Stimulated activated naive CD4-positive, alpha-beta T cell treated with Interleukin-2 at 50 U/mL for 16 hours (primary cell): ENCODE measurements at places on chromosomes 5 and 9.

GRCh38 chr5:119340597-119341218 is 15.1 kb upstream of the TNFAIP8 start:
- peak; percentile 37 for DNase-seq

- DNase-seq, result no peak
Observed at GRCh38 chr5:137758715-137759306, 4.6 kb upstream of the HNRNPA0 start.

- DNase-seq, result no peak
Observed at GRCh38 chr9:101038488-101038887, 10.0 kb downstream of the PLPPR1 start.

DNA sequence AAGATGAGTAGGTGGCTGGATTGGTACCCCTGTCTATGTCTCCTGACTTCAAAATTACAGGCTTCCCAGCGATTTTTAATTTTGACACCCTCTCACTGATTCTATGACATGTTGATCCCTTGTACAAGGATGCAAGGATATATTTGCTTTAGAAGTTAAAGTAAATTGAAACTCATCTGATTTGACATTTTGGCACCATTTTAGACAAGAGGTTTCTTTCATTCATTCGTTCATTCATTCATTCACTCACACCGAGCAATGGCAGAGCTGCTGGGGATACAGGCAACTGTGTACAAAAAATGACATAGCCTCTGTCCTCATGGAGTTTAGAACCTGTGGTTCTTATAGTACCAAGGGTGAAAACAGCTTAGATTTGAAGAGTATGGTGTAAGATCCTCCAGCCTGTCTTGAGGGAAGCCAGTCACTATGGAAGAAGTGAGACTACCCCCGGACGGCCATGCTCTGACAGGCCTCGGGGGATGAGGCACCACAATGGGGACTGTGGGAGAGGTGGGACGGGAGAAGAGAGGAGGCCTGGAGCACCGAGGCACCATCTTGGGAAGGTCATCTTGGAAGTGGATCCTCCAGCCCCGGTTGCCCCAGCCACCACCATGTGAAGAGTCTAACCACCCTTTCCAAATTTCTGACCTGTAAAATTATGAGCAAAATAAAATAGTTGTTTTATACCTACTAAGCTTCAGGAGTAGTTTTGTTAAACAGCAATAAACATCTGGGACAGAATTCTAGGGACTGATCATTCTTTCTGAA is 16.2 kb downstream of the STC2 start:
- DNase-seq, result no peak

DNA sequence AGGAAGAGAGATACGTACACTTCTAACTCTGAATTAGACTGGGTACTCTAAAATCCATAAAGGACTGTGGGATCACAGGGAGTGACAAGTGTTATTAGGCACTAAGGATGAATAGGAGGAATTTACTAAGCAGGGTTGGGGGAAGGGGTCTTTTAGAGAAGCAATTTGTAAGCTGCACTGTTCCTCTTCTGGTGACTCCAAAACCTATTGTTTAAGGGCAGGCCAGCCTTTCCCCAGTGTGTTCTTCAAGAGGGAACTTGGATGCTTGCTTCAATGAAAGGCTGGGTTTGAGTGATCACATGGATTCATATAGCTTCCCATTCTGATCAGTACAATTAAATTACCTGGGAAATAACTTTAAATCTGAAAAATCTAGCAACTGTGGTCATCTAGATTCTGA is 71.8 kb downstream of the STX17 start:
- DNase-seq, result no peak

DNA sequence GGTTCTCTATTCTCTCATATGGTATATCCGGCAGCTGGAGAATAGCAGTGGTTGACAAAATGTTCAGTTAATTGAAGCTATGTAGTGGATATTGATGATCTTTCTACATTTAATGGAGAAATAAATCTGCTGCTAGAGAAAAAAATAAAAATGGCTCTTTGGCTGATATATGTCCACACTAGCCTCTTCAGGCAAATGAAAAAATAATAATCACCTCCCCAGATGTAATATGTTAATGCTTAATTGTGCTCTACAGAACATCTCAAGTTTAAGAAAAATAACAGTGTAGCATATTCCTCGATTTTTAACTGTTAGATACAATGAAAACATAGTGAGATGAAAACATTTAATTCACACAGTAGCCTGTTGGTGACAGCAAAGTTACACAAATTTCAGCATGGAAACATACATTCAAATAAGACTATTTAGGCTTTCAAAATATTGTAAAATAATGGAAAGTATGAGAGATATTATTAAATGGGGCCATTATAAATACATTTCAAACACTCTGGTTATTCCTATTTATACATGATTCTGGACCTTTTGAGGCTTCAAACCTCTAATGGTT is 543.0 kb downstream of the MAT2B start:
- DNase-seq, result no peak

DNA sequence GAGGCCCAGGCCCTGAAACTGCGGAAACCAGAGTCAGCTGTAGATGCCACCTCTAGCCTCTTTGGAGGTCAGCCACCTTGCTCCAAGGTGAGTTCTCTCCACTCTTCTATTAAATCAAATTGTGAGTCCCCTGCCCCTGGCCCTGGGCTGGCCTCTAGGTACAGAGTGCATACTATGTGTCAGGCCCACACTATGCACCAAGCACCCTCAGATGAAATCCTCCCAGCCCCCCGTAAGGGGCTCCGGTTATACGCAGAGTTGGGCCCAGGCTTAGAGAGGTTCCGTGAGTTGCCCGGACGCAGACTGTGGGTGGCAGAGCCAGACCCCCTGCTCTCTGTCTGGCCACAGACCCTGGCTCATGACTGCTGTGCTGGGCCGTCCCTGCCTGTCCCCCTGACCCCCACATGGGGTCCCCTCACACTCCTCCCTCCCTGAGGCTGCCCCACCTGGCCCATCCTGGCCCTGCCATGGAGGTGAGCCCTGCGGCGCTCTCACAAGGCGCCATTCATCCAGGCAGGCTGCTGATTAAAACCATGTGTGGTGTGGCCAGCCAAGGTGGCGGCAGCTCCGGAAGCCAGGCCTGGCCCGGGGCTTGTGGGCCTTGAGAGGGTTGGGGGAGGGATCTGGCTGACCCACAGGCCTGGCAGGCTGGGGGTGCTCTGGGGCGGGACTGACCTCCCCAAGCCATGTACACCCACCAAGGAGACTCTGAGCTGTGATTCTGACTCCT is 65.5 kb upstream of the SYNPO start:
- DNase-seq, result no peak

- DNase-seq, result peak; percentile 58
Observed at GRCh38 chr5:157266286-157267007, 524 bp downstream of the CYFIP2 start.

DNA sequence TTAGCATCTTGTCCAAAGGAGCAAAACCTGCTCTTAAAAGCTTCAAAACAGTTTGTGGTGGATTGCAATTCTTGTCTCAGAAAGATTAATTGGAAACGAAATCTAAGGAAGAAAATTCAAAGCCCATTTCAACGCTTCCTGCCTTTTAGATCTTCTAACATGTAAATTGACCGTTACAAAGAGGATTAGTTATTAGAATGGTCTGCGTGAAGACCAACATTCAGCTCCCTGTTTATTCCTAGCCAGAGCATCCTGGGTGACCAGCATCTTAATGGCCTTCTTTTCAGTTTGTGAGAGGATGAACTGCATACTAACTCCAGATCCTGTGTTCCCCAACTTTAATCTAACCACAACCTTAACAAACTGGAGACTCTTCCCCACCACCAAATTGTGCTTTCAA is 109.9 kb upstream of the SLC1A3 start:
- DNase-seq, result no peak

GRCh38 chr9:114460513-114461199 is 44.6 kb downstream of the WHRN start:
- DNase-seq, result no peak

DNA sequence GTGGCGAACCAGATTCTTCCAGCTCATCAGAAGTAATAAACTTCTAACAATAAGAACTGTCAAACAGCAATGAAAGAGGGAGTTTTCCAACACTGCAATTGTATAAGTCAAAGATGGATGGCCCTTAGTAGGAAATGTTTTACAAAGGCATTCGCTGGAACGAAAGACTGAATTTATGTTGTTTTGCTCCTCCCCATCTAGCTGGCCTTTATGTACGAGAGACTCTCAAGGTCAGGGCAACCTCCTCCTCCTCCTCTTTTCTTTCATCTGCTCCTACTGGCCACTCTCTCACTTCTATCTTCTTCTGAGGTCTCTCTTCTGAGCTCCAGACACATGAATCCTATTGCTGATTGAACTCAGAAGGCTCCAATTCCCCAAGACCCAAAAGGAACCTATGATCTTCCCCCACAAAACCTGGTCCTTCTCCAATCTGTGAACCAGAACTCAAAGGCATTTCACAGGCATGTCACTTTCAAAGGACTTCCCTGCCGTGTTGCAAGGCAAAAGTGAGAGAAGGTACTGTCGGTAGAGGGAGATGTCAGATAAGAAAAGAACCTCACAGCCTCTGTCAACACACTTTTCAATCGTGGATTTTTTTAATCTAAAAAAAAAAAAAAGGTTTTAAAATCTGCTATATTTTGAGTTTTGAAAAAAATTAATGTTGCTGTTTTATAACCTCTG is 28.5 kb upstream of the PUM3 start:
- no peak for DNase-seq

GRCh38 chr9:16652582-16652981 is 217.9 kb downstream of the BNC2 start:
- no peak for DNase-seq

DNA sequence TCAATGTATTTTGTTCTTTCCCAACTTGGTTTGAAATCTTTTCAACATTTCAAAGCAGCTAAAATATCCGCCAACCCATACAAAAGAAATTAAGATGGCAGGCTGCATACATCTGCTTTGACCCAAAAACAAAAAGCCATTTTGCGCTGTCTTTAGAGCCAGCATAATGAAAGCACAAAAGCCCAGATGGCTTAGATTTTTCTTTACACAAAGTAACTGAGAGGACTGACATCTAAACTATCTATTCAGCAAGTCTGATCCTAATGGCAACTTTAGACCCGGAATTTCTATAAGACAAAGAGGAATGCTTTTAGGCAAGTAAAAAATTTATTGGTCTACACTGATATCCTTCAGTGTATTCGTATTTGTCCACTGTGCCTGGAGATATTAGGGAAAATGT is 86.3 kb downstream of the MYO10 start:
- no peak for DNase-seq

DNA sequence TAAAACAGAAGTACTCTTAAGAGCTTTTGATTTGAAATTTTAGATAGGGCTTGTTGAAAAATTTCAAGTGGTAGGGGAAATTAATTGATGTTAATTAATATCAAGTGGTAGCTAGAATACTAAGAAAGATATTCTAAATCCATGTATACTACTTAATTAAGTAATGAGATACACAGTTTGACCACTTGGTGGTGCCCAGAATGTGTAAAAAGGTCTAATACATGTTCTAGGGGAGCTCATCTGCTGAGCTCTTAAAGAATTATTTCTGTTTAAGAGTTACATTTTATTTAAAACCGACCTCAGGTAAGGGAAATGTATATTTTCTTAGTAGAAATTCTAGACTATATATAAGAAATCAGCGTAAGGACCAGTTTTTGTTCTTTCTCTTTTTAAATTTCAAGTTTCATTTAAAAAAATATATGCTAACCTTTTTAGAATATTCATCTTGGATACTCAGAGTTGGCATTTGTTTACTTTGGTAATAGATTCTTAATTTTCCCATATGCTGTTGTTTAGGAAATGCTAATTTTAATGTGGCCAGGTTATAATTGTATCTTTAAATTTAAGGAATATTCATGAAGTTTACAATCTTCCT is 61.5 kb downstream of the LNPEP start:
- no peak for DNase-seq

DNA sequence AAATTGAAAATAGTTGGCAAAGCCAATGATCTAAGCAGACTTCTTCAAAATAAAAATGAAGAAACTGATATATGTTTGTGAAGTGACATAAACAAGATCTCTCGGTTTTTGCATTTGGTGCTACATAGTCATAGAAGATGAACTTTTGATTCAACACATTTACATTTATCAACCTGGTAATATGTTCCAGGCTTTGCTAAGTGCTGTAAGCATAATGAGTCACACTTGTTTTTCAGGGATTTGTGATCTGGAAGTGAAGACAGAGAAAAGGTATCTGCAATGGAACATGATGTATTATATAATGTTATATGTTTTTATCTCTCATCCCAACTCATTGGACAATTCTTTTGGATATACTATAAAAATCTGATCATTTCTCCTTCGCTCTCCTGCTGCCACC is 801.4 kb downstream of the BRINP1 start:
- DNase-seq, result no peak

DNA sequence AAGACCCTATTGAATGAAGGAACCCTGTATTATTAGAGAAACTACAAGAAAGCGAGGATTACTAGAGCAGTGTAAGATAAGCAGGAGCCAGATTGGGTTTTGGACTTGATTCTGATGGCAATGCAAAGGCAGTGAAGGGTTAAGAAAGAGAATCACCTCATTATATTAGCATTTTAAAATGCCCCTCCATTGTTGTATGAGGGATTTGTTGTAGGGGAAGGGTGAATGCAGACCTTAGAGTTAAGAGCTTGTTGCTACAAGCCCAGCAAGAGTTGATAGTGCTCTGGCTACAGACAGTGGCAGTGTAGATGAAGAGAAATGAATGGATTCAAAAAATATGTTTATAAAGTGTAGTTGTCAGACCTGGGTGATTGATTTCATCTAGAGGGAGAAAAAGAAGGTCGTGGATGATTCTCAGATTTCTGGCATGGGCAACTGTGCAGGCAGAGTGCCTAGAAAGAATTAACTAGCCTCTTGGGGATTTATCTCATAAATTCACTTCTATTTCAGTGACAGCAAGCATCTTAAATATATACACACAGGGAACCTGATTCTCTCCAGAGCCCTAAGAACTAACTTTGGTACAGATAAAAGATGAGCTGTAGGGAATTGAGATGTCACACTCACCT is 344.8 kb downstream of the ARRDC3 start:
- DNase-seq, result no peak

- no peak for DNase-seq
Observed at GRCh38 chr9:97981846-97982682, 1.1 kb upstream of the ANP32B start.

DNA sequence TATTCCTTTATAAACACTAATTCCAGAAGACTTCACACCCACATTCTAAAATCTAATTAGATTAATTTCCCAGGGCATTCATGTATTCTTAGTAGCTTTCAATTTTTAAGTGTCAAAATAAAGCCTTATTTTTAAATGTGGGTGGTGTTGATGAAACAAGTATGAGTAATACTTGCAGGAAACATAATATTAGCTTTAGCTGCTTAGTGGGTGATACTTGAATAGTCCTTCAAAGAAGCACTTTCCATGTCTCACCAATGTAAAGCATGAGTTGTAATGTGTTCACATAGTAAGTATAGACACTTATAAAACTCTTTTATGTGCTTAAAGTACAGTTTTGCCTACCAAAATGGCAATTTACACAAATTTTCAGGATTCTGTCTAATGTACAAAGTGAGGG is 6.9 kb downstream of the FNBP1 start:
- DNase-seq, result no peak

- no peak for DNase-seq
Observed at GRCh38 chr5:168822745-168823281, 243.6 kb upstream of the PANK3 start.

DNA sequence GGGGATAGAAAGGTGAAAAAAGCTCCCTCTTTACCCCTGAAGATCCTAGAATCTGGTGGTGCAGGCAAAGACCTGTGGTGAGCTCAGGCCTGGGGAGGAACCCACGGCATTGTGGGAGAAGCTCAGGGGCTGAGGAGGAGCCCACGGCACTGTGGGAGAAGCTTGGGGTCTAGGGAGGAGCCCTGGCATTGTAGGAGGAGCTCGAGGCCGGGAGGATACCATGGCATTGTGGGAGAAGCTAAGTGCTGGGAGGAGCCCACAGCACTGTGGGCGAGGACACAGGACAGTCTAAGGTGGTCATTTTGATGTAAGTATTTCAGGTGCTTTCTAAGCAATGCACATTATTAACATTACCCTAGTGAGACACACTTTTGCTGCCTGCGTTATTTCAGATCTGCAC is 179.7 kb downstream of the HSD17B3 start:
- no peak for DNase-seq
